ENCODE measurements at places on chromosomes 3 and 15.
A peak's percentile ranks its signal among the peaks of the same experiment; 100 is the strongest.

- DNase-seq: no peak
Measured at GRCh38 chr3:24096271-24096670, 151.2 kb downstream of the NR1D2 start.

DNA sequence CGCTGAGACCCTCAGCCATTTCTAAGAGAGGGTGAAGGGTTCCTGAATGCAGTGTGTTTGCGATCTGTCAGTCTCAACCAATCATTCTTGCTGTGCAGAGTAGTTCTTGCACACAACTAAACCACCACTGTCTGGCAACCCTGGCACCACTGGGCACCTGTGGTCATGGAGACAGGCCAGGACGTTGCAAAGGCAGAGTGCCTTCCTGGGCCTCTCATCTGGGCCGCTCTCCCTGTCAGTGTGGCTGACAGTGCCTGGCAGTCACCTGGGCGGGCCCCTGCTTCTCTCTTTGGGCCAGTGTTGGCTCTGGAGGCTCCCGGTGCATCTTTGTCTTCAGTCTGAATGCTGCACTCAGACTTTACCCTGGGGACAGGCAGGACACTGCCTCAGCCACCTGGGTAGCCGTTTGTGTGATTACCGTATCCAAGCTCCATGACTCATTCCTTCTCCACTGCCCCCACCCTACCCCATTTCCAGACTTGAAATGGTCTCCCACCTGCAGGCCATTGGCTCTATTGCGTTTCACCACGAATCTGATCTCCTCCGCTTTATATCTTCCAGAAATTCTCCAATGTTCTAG lies 104.6 kb upstream of the KLF13 start:
- no peak for DNase-seq

- DNase-seq: no peak
Measured at GRCh38 chr3:16704941-16705340, 99.7 kb upstream of the DAZL start.

DNA sequence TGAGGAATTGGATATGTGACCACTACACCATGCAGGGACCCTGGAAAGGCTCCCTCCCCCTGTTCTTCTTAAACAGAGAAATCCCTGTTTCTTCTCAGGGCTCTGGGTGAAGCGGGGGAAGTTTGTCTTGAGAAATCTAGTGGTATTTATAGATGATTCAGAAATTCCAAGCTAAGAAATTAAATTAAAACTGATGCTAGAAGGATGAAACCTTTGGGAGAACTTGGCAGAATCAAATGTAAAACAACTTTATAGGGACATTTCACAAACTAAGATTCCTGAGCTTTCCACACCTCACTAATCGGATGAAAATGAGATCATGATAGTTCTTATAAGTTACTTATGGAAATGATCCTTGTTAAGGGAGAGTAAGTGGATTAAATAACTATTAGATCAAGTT lies 54.2 kb downstream of the FBXL2 start:
- peak; percentile 49 for DNase-seq

DNA sequence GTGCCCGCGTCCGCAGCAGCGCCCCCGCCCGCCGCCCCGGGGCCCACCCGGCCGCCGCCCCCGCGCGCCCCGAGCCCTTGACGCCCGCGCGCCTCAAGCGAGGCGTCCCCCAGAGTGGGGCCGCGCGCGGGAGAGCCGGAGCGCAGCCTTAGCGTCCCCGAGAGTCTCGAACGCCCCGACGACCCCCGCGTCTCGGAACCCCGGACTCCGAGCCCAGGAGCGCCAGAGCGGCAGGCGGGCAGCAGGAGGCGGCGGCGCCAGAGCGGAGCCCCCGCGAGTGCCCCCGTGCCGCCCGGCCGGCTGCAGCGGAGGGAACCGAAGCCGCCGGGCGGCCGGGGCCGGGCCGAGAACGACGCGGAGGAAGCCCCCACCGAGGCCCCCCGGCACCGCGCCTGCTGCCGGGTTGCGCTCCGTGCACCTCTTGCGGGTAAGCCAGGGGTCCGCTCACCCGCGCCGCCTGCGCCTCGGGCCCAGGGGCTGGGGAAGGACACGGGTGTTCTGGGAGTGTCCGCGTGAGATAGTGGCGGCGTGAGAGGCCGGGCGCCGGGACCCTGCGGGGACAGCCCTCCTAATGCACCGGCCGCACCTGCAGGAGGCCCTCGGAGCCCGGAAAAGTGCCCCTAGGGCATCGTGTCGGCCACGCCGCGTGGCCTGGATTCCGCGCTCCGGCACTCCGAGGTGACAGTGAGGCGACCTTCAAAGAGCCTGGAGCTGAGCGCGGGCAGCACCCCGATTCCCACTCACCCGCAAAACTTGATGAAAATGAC lies 52.0 kb upstream of the ULK4 start:
- DNase-seq: no peak

GRCh38 chr3:27079427-27080257 lies 289.5 kb downstream of the NEK10 start:
- DNase-seq: peak; percentile 65

DNA sequence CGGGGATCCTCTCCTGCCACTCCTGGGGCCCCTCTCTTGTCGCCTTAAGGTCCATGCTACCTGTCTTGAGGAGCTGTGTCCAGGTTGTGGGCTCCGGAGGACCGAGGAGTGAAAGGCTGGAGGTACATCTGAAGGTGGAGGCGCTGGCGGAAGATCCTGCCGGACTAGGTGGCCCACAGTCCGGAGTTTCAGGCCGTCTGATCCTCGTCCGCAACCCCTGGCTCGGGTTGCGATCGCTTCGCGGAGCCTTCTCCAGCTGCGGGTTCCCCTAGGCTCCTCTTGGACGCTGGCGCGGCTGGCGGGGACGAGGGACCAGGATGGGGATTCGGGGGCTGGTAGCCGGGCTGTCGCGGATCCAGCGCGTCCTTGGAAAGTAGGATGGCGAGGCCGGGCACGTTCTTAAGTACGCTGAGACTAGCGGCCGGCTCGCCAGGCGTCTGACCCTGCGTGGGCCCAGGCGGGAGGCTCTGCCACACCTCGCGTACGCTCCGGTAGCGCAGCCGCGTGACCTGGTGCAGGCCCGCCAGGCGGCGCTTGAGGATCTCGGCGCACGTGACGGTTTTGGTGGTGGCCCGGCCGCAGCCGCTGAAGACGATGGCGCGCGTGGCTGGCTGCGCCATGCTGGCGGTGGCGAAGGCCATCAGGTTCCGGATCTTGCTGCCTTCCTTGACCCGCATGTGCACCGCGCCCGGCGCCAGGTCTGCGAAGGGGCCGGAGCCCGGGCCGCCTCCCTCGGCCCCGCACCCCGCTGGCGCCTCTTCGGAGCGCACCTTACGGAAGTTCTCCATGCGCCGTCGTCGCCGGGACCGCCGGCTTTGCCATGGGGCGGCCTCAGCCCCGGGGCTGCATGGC lies 550 bp downstream of the RPP25 start:
- DNase-seq: peak; percentile 64

DNA sequence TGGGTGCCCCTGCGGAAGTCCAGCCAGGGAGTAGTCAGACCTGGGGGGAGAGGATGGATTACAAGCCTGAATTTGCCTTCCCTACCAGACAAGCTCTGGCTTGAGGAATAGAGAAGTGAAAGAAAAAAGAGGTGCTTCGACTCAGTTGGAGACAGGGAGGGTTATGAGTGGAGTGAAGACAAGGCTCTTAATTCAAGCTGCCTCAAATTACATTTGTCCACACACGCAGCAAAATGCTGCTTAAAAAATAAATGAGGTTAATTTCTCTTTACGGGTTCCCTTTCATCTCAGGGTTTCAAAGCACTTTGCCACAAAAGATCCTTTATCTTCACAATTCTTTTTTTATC lies 49.0 kb upstream of the SLC4A7 start:
- DNase-seq: no peak

DNA sequence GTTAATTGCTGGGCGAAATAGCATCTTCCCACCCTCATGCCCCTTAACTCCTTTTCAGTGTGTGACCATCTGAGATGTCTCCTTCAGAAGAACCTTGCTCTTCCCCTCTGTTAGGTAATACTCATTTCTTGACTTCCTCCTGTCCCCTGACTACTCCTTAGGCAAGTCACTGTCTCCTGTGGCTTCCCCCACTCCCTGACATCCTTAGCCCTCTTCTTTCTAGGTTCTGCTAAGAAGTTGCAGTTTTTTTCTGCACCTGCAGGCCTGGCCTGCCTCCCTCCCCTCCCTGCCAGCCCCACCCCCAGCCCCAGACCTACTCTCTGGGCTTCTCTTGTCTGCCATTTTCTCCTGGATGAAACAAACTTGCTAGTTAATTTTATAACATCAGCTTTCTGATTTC lies 15.2 kb upstream of the EID1 start:
- DNase-seq: no peak

- peak; percentile 11 for DNase-seq
Measured at GRCh38 chr15:80207887-80208286, 44.1 kb downstream of the CTXND1 start.

DNA sequence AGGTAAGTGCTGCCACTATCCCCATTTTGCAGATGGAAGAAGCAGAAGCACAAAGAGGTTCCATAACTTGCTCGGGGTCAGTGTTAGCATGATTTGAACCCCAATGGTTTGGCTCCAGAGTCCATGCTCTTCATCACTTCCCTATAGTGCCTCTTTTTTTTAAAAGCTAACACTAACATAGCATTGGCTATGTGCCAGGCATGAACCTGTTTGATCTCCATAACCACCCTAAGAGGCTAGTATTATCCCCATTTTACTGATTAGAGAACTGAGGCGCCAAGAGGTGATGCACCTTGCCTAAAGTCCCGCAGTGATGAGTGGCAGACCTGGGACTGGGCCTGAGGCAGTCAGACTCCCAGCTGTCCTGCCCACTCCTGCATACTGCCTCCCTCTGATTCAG lies 7.3 kb downstream of the LINGO1 start:
- no peak for DNase-seq

DNA sequence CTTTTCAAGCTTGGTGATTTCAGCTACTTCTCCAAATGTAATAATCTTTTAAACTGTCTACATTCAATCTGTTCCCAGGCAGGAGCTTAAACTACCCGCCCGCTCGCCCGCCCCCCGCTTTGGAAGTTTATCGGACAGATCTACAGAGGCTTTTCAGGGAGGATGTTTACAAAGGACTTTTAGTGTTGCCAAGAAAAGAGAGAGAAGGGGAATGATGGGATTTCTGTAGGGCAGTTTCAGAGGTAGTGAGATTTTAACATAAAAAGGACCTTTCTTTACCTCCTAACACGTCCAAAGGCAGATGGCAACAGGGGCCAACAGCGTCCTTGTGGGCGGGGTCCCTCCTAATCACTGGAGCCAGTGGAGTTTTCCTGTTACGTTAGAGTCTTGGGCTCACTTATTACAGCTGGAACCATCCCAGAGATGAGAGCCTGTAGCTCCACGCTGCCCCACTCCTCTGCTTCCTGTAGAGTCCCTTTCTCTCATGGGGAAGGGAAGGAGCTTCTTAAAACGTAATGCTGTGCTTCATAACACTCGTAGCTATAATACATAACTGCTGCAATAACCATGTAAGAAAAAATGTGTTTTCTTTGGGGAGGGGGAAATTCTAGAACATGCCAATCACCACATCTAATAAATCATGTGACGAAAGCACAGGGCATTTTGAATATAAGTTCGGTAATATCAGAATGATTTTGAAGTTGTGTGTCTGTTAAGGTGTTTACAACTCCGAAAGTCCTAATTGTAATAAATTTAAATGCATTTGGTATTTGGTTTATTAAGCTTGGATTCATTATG lies 30.9 kb downstream of the HES1 start:
- no peak for DNase-seq

- peak; percentile 98 for DNase-seq
Measured at GRCh38 chr3:171788546-171789351, 21.5 kb downstream of the PLD1 start.

DNA sequence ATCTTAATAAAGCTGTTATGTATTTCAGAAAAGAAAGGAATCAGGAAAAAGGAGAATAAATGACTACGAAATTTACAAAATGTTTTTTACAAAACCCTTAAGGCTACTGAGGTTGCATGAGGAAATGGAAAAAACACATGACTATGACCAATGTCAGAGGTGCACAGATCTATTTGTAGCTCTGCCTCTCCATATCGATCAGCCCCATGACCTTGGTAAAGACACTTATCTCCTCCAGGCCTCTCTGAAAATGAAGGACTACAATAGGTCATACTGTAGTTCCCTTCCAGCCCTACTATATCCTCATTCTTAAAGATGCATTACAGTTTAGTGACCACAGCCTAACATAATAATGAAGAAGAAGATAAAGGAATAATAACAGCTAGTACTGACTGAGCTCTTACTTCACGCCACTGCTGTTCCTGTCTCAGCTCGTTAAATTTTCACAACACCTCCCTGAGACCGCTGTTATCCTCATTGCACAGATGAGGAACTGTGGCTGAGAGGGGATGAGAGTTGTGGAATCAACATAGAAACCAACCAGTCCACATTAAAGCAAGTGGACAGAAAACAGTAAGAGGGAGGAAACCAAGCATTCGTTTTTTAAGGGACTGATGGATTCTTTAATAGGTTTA lies 163.2 kb downstream of the MAGI1 start:
- no peak for DNase-seq

- DNase-seq: no peak
Measured at GRCh38 chr3:21641959-21642358, 109.1 kb downstream of the ZNF385D start.

GRCh38 chr3:126889276-126890201 lies 93.4 kb upstream of the PLXNA1 start:
- no peak for DNase-seq

- no peak for DNase-seq
Measured at GRCh38 chr3:71066356-71066755, 517.2 kb downstream of the FOXP1 start.

DNA sequence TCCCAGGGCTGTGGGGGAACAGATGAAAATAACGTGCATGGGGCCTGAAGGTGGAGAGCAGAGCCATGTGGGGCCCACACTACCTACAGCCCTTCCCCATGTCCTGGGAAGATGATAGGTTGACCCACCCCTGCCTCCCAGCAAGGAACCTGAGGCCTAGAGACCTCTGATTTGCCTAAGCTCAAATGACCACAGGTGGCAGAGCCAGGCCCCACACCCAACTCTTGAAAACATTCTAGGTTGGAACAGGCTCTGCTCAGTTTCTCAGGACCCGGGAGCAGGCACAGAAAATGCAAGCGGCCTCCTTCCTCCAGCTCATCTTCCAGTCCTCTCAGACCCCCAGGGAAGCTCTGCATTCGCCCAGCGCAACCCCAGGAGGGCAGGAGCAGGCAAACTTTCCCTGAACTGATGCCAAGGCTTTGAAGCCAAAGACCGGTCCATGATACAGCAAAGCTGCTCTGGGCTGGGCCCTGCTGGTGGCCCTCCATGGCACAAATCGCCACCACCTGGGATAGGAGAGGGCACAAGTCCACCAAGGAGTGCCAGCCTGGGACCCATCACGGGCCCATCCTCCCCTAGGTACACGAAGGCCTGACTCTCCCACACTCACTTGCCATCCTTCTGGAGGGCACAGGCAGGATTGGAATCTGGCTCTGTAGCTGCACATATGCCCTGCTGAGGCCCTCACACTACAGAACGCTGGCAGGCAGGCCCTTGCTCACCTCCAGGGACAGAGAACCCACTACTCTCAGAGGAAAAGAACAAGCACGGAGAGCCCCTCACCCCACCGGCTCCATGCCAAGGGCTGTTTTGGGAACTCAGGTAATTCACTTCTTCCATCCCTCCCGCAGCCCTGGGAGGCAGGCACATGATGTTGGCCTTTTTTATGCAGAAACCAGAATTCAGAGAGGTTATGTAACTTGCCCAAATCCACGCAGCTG lies 51.0 kb upstream of the FURIN start:
- no peak for DNase-seq

Data from fibroblast of mammary gland (primary cell).